ENCODE measurements at places on chromosomes 12 and 14. TPM values are rescaled to one million over a fixed set of nuclear protein-coding genes. Genes with fewer than 3 reads are reported as not detected.

SOAT2 gene
- polyA plus RNA-seq = 126 TPM

CCDC38 gene
- polyA plus RNA-seq = 0.36 TPM

GRCh38 chr12:58487255-58487654 is 433.0 kb downstream of the LRIG3 start:
- no peaks in the 10 kb centered on the region for H3K27me3 ChIP-seq
- H3K36me3 ChIP-seq = no peaks in the 10 kb centered on the region
- no peak overlapping the region for H3K27ac ChIP-seq

DNA sequence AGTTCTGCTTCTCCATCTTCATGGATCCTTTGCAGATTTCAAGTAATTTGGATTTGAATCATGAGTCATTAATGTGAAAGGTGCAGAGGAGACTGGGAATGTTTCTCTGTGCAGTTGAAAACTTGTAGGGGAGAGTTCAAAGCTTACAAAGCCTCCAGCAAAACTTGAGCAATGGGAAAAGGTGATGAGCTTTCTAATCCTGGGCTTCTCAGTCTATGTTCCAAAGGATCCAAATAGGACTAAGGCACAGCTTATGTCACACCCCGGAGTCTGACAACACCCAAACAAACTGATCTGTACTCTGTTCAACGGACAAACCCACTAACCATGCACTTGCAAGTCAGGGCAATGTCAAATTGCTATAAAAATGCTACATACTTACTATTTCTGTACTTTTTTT is 134.8 kb downstream of the DUSP6 start:
- no peaks in the 10 kb centered on the region for H3K36me3 ChIP-seq
- H3K4me1 ChIP-seq = peaks cover 10% of the 10 kb centered on the region
- H3K4me3 ChIP-seq = no peak overlapping the region
- no peak overlapping the region for H3K27ac ChIP-seq
- H3K27me3 ChIP-seq = no peaks in the 10 kb centered on the region

- H3K27me3 ChIP-seq = peaks cover 8% of the 10 kb centered on the region
- no peak for DNase-seq
- H3K4me3 ChIP-seq = no peak overlapping the region
- no peaks in the 10 kb centered on the region for H3K36me3 ChIP-seq
Measured at GRCh38 chr14:95069018-95069417, 88.3 kb downstream of the DICER1 start.

All from large intestine (tissue), 12 donors.